Cardiac atrium fibroblast (primary cell): ENCODE measurements at places on chromosomes 1 and 21. TPM values are rescaled to one million over a fixed set of nuclear protein-coding genes. Genes with fewer than 3 reads are reported as not detected.

Gene IGSF5
- not detected in 2 replicates for total RNA-seq

Gene RGSL1
- not detected in 2 replicates for total RNA-seq

Gene SMCP
- total RNA-seq, result not detected in 2 replicates

Gene UBE2J2
- 31.1 and 39.7 TPM in 2 replicates for total RNA-seq

Gene LIN28A
- not detected in 2 replicates for total RNA-seq

Gene ZNF648
- total RNA-seq, result not detected in 2 replicates

Gene MYOC
- total RNA-seq, result not detected in 2 replicates

Gene FCRLB
- total RNA-seq, result 0.18 and 1.8 TPM in 2 replicates

Gene OR2L3
- not detected in 2 replicates for total RNA-seq

Gene SRRM1
- 27.1 and 29.6 TPM in 2 replicates for total RNA-seq

Gene DCDC2B
- not detected in 2 replicates for total RNA-seq

Gene OR6K3
- total RNA-seq, result not detected in 2 replicates

Gene C1orf210
- total RNA-seq, result not detected in 2 replicates

Gene FAM72C
- total RNA-seq, result 0.36 and 1.5 TPM in 2 replicates

Gene RNPC3
- total RNA-seq, result 6.5 and 9.9 TPM in 2 replicates

Gene C1orf87
- total RNA-seq, result not detected in 2 replicates

Gene LEFTY2
- total RNA-seq, result not detected in 2 replicates

Gene ADAMTS1
- total RNA-seq, result 163 and 180 TPM in 2 replicates

Gene CD53
- 0.36 TPM in 1 of 2 replicates, not detected in the other for total RNA-seq
